ENCODE measurements at places on chromosomes 16 and 17.

- DNase-seq: no peak
Observed at GRCh38 chr17:81100668-81101067, 64.6 kb upstream of the PVALEF start.

- DNase-seq: no peak
Observed at GRCh38 chr17:17484451-17484899, 7.7 kb downstream of the MED9 start.

GRCh38 chr17:42133461-42134041 is 10.9 kb downstream of the HSPB9 start:
- no peak for DNase-seq

GRCh38 chr17:6908807-6909206 is 77.3 kb upstream of the TEKT1 start:
- no peak for DNase-seq

DNA sequence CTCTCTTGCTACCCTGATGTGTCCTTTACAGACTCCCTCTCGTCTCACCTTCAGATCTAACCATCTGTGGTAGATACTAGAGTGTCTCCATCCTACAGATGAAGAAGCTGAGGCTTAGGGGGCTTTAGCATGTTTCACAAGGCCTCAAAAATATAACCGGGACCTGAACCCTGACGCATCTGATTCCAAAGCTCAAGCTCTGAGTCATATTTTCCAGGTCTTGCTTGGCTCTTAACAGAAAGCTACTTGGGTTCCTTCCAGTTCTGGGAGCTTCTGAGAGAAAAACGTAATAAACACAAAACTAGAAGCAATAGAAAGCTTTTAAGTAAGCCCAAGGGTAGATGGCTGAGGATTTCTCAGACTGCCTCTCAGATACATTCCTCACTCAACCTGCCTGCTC is 224.3 kb upstream of the EEF2KMT start:
- no peak for DNase-seq
